Omental fat pad (tissue), 4 donors: ENCODE measurements at places on chromosomes 13 and 19.

GRCh38 chr19:19212916-19213315, 1.2 kb downstream of the NCAN start:
- DNase-seq = no peak

DNA sequence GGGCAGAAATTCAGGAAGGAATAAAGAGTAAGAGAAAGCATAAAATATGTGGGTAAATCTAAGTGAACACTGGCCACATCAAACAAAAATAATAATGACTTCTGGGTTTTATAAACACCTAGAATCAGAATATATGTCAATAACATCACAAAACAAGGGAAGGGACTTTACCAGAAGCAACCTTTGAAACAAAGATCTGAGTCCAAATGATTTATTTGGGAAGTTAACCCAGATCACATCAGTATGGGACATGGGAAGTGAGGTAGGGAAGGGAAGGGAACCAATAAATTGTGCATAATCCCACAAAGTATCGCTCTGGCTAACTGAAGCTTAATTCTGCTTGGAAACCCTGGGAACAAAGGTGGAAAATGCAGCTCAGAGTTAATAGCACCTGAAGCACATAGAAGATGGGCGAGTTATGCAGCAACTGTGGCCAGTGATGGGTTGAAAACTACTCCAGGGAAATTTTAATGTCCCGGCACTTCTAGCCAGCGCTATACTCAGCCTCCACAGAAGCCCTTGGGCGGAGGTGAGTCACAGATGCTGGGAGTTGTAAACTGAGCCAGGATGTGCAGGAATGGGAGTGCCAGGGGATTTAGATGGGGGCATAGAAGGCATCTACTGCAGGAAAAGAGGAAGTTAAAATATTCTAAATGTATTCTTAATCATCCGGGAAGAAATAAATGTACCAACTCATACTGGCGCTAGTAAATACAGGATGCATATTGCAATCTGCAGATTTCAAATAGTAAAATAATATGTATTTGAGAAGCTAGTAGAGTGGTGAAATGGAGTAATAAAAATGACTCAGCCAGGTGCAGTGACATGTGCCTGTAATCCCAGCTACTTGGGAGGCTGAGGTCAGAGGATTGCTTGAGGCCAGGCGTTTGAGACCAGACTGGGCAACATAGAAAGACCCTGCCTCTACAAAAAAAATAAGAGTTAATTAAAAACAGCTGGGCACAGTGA, 34.2 kb upstream of the CEBPG start:
- DNase-seq = no peak

- DNase-seq = no peak
These were observed 10.3 kb downstream of the GJB6 start for GRCh38 chr13:20221772-20222171.

- DNase-seq = no peak
These were observed 388.1 kb upstream of the PRR20A start for GRCh38 chr13:56752636-56753035.

DNA sequence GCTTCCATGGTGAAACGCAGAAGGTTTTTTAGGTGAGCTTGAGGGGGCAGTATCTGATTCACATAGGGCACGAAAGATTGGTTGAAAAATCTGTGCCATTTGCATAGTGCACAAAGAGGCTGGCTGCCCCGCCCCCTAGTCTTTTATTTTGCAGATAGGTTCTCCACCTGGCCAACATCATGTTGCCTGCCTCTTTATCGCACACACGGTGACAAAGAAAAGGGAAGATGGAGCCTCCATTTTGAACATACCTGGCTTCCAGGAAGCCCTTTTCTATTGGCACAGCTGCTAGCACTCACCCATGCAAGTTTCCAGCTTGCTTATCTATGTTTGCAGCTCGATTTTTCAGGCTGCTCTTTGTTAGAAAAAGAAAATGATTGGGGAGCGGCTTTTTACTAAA, 316.2 kb upstream of the KLHL1 start:
- DNase-seq = no peak

DNA sequence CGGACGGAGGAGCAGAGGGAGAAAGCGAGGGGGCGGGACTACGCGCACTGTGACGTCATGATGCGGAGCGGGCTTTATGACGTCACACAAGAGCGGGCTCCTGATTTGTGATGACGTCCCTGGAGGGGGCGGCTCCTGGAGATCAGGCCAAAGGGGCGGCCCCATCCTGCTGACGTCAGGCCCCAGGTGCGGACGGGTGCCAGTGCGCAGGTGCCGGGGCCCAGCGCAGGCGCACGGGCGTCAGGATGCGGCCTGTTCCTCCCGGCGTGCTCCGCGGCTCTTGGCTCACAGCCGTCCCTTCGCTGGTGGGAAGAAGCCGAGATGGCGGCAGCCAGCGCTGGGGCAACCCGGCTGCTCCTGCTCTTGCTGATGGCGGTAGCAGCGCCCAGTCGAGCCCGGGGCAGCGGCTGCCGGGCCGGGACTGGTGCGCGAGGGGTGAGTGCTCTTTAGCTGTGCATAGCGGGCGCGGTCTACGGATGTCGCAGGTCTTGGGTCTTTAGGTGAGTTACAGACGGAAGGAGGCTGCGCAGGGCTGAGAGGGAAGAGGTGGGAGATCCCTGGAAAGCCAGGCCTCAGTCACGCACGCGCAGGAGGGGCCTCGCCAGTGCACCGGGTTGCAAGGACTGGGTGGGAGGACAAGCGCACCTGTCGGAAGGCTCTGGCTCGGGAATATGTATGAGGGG, at the start of the genes EMC10 and GARIN5A:
TSS of gene EMC10 (plus strand) at position 284 of the 683 bp plus-strand sequence. CDS start at position 322, 38 bp downstream.
TSS of gene GARIN5A (minus strand) at position 625 of the 683 bp plus-strand sequence. CDS start at position 165, 460 bp downstream.
- DNase-seq = peak; percentile 73

DNA sequence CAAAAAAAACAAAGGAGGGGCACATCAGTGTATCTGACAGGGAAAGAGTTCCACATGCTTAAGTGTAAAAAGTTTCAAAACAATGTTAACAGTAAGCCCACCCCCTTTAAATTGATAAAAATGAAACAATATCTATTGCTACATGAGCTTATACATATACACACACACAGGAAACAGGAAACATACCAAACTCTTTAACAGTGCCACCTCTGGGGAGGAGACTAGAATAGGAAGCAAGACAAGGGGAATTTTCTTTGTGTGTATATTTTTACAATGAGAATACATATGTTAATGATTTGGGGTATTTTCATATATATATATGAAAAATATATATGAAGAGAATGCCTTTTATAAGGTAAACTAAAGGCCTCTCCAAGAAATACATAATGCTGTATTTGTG, 44.7 kb downstream of the TPT1 start:
- no peak for DNase-seq
